RPMI7951 (cell line): ENCODE measurements at places on chromosomes 3 and 15.
A peak's percentile ranks its signal among the peaks of the same experiment; 100 is the strongest.

DNA sequence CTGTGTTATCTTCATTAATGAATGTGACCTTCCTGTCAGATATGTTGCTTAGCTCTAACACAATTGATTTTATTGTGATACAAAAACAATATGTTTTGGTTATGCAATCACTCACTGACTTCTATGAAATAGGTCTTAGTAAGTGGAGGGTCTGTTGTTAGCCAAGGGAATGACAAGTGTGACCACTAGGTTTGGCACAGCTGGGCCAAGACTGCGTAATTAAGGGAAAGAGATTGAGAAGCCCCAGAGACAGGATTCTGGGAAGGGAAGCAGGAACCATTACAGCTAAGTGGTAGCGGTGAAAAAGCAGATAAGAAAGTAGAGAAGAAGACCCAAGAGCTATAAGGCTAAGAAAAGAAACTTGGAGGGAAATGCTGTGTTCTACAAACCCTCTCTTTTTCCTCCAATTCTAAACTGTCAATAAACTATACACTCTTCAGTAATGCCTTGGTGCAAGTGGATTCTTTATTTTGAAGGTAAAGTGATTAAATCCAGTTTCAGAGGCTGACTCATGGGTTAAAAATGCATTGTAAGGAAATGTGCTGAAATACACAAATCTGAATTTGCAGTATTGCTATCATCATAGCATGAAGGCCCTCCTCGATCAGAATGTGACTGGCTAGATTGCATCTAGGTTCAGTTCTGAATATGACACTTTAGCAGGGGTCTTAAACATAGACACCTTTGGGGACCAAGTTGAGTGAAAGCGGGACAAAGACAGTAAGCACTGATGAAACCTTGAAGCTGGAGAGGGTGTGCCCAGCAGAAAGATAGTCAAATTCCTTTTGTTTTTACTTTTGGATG lies 26.1 kb downstream of the KCNMB2 start:
- peak; percentile 57 for DNase-seq

- no peak for DNase-seq
Measured at GRCh38 chr3:27861046-27862036, 139.2 kb upstream of the EOMES start.

GRCh38 chr3:184656829-184657681 lies 54.8 kb downstream of the MAGEF1 start:
- DNase-seq: peak; percentile 90

DNA sequence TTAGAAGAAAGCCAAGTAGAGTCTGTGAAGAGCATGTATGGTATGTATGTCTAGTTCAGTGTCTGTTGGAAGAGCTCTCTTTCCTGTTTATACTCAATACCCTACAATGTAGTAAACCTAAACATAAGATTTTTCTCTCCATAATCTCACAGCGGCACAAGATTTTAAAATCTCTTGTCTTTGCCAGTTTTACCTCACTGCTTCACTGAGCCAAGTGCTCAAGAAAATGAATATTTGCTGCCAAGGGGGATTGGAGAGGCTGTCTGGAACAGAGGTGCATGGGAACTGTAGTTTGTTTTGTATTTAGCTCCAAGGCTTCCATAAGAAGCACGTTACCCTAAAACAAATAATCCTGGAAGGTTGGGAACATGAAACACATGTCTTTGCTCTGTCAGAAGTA lies 49.5 kb upstream of the FHIT start:
- DNase-seq: no peak

DNA sequence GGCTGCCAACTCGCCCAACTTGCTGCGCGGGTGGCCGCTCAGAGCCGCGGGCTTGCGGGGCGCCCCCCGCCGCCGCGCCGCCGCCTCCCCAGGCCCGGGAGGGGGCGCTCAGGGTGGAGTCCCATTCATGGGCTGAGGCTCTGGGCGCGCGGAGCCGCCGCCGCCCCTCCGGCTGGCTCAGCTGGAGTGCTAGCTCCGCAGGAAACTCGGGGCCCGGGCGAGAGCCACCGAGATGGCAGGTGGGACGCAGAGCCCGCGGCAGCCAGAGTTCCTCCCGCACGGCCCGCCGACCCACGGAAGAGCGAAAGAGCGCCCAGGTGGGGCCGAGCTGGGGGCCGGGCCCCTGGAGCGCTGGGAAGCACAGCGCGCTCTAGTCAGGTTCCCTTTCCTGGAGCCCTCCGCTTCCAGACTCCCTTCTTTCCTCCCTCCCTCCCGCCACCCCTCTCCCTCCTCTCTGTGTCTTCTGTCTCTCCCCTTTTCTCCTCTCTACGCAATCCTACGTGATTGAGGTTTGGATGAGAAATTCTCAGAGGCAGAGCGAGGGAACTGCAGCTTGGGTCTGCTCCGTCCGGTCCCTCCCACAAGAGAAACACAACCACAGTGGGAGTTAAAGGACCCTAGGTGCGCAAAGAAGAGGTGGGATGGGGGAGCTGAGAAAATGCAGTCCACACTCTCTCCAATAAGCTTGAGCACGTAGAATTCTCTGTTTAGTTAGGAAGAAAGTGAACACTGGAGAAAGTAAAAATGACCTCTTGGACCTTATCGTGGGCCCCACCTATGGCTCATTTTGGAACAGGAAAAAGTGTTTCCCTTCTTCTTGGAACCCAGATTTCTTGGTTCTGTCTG lies 317.3 kb downstream of the FGF12 start:
- DNase-seq: no peak

DNA sequence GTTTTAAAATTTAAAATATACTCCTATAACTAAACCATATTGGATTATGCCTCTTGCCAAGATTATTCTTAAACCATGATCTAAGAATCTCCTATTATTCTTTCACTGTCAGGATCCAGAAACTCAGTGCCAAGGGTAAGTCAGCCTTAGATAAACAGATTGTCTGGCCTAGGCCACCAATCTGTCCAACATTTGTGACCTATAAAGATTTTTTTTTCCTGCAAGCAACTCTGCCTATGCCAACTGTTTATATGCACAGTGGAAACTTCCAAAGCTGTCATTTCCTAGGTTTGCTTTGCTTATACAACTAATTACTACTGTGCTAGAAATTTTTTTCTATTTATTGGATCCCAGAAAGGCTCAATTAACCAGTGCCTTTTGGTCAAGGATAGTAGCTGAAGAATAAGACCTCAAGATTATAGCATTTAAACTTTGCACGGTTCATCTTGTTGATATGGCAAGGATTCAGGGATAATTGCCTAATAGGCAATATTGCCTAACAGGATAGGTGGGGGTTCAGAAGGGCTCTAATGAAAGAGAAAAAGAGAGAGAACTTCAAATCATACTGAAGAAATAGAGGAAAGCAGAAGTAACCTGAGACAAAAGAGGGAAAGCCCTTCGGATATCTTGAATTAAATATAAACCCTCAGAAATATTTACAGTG lies 22.8 kb downstream of the GAP43 start:
- DNase-seq: no peak

DNA sequence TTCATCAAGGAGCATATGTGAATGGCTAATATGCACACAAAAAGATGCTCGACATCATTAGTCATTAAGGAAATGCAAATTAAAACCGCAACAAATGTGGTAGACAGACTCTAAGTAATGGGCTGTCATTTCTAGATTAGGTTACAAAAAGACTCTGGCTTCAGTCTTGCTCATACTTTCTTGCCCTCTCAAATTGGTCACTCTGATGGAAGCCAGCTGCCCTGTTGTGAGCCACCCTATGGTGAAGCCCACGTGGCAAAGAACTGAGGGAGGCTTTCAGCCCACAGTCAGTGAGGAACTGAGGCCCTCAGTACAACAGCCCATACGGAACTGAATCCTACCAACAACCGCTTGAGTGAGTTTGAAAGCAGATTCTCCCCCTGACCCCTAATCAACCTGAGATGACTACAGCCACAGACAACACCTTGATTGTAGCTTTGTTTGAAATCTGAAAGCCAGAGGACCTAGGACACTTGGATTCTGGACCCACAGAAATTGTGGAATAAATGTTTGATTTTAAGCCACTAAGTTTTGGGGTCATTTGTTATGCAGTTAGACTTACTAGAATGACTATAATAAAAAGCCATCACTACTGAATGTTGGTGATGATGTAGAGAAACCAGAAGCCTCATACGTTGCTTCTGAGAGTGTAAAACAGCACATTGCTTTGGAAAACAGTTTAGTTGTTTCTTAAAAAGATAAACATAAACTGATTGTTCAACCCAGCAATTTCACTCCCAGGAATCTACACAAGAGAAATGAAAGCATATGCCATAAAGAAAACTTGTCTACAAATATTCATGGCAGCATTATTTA lies 45.7 kb downstream of the EHHADH start:
- peak; percentile 81 for DNase-seq

DNA sequence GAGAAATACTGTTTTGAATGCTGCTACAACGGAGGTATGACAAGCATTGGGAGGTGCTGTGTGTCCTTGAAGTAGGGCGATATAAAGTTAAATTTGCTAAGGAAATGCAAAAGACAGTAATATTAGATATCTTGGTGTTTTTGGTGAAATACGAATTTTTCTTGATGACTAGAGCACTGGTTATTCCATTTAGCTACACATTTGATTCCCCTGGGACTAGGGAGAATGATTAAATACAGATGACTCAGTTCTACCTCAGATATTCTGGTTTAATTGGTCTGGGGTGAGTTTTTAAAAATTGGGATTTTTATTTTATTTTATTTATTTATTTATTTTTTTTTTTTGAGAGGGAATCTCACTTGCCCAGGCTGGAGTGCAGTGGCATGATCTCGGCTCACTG lies 18.7 kb upstream of the GADL1 start:
- DNase-seq: no peak

GRCh38 chr3:112818289-112818688 lies 28.4 kb downstream of the CD200R1L start:
- no peak for DNase-seq

DNA sequence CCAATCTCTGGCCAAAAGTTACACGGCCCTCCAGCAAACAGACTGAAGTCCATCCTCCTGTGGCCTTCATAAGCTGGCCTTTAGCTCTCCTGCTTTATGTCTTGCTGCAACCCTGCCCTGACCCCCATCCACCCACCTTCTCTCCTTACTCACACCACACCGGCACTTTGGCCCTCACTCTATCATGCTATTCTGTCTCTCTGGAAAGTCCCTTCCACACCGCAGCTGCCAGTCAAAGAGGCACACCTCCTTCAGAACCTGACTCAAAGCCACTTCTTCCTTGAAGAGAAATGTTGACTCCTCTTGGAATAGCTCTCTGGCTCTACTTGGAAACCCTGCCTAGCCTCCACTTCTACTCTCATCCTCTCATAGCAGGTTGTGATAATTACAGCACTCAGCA lies 4.5 kb downstream of the GPR156 start:
- DNase-seq: no peak

GRCh38 chr3:186239321-186239720 lies 122.7 kb downstream of the DGKG start:
- no peak for DNase-seq

GRCh38 chr3:24336101-24336500 lies 158.5 kb downstream of the THRB start:
- DNase-seq: no peak

DNA sequence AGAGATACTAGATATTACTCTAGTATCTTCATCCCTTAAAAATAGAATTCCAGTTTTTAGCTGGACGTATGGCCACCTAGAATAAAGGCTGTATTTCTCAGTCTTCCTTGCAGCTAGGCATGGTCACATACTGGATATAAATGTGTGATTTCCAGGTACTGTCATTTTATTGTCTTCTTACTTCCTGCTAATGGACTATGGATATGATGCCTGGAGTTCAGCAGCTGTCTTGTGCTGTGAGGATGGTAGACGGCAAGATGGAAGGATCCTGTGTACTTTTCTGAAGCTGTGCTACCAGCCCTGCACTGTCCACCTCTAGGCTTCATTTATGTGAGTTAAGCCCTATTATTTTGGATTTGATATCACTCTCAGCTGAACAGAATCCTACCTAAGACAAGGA lies 83.4 kb downstream of the EBLN2 start:
- DNase-seq: no peak

GRCh38 chr15:64152507-64153387 lies 1.2 kb downstream of the SNX22 start:
- no peak for DNase-seq
